ENCODE measurements at places on chromosomes 16 and 17.

- no peak for DNase-seq
Observed at GRCh38 chr16:88377961-88378360, 4.8 kb upstream of the ZNF469 start.

- no peak for DNase-seq
Observed at GRCh38 chr16:59748531-59748930, 1014.4 kb upstream of the GOT2 start.

- DNase-seq = no peak
Observed at GRCh38 chr17:8104911-8105310, 13.4 kb downstream of the ALOXE3 start.

- DNase-seq = no peak
Observed at GRCh38 chr16:84176192-84177053, 10.4 kb downstream of the TAF1C start.

GRCh38 chr16:56199164-56199563 is 7.9 kb downstream of the GNAO1 start:
- no peak for DNase-seq

DNA sequence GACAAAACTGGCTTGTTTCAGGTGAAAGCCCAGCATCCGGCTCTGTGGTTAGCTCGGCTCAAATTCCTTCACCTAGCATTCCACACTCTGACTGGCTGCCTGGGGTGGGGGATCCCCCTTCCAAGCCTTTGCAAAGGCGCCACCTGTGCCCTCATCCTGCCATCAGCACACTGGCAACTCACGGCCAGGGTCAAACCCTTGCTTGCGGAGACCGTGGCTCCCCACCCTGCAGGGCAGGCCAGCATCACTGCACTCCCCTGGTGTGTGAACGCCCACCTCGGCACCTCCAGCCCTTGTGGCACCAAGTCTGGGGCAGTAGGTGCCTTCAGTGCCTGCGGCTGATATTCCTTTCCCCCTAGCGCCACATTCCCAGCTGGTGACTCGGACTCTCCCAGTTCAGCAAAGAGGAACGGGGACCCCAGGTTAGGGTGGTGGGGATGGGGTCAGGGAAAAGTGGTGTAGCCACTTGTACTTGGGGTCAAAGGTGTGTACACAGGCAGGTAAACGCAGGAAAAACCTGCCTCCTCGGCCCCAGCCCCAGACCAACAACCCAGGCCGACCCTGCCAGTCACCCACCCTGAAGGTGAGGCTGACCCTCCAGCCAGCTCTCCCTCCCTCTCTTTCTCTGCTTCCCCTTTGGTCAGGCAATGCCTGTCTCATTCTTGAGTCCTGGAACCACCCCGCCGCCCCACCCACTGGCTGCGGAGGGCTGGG is 1.1 kb downstream of the FLII start:
- DNase-seq = no peak

GRCh38 chr16:89011909-89012621 is 35.1 kb upstream of the CBFA2T3 start:
- DNase-seq = no peak

GRCh38 chr16:1362807-1363206 is 11.1 kb downstream of the GNPTG start:
- DNase-seq = no peak

Data from NCI-H1092 treated with DMSO at 0.1 percent for 48 hours (cell line).